Suprapubic skin (tissue), 4 donors: ENCODE measurements at places on chromosomes 3 and 15. TPM values are rescaled to one million over a fixed set of nuclear protein-coding genes. Genes with fewer than 3 reads are reported as not detected.

MME gene
- total RNA-seq = 1.9 TPM

DNA sequence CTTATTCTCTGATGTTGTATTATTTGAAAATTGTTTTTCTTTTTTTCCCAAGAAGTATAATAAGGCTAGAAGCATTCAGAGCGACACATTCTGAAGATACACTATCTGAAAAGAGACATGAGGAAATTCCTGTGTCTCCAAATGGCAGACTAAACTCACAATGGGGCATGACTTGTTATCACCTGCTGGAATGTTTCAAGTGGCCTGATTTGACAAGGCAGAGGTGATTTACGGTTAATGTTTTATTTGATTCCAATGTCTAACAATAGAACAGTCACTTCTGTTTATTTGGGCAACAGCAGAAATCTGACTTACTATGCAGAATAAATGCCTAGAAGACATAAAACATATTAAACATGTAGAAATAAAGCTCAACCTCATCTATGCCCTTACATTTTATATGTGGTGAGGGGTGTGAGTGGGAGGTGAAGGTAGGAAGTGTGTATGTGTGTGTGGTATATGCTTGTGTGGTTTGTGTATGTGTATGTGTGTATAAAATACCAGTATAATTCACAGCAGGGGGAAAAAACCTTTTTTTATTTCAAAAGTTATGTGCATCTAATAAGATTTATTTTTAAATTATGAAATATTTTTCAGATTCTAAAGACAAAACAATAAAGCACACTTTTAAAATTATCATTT, 1051.7 kb downstream of the ROBO2 start:
- DNase-seq = no peak

PLEKHO2 gene
- total RNA-seq = 8.8 TPM

DNA sequence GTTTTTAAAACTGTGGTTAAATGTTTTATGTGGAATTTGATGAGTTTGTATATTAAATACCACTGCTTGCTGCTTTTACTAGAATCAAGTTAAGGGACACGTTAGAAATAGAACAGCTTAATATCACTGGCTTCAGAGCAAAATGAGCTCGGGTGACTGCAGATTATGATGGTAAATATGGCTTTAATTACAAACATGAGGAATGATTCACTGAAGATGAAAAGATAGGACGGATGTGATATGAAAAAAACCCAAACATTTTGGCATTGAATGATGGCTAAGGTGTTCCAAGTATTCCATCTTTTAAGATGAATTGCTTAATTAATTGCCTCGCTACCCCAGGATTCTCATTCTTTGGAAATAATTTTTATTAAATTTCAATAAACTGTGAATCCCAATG, 33.7 kb downstream of the SLC24A1 start:
- no peak for DNase-seq

DNA sequence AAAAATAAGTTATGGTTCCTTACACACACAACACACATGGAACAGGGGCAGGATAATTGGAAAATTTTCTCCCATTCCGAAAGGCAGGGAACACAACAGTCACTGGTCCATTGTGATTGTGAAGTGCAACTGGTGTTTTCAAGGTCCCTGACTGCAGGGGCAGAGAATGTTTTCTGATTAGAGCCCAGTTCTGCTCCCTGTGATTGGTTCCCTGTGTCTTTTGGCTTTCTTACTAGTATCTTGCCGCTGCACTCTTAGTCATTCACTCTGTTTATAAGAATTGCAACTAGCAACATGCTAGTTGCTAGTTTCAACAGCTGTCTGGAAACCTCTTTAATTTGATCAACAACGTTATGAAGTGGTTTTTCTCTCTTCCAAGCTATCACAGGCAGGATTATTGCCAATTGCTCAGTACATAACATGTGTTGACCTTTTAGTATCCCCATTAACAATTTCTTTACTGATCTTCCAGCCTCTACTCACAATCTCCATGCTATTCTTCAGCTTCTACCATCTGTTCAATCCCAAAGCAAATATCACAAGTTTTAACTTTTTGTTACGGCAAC, 177.5 kb downstream of the EPHA6 start:
- no peak for DNase-seq

GRCh38 chr3:61947456-61947855, 386.1 kb downstream of the PTPRG start:
- no peak for DNase-seq

DNA sequence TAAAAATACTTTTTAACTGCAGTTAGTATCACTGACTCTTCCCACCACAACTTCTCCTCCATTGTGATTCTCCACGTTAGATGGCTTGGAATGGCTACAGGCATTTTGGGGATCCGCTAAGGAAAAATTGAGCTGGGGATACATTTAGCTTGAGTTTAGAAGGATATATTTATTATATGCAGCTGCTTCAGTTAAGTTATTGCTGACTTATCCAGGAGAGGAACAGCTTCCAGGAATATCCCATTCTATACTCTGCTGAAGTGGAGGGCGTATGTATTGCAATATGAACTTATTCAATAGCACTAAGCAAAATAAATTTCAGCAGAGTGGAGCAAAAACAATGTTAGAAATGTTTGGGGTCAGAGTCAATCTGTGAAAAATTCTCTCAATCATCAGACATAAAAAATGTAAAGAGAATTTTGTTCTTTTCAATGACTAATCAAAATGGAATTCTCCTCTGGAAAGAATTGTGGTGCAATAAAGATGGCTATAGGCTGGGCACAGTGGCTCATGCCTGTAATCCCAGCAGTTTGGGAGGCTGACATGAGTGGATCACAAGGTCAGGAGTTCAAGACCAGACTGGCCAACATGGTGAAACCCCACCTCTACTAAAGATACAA, 84.7 kb downstream of the NCEH1 start:
- no peak for DNase-seq

- DNase-seq = no peak
Observed at GRCh38 chr3:123723522-123724168, 138.8 kb upstream of the HACD2 start.
